ENCODE measurements at places on chromosomes 12 and 14. TPM values are rescaled to one million over a fixed set of nuclear protein-coding genes. Genes with fewer than 3 reads are reported as not detected.
A peak's percentile ranks its signal among the peaks of the same experiment; 100 is the strongest.

GRCh38 chr12:89671469-89671868 is 37.2 kb downstream of the ATP2B1 start:
- no peak overlapping the region for H3K27ac ChIP-seq
- DNase-seq, result no peak
- H3K36me3 ChIP-seq, result no peaks in the 10 kb centered on the region
- H3K27me3 ChIP-seq, result no peaks in the 10 kb centered on the region

GRCh38 chr12:104477510-104478390 is 21.0 kb downstream of the CHST11 start:
- no peaks in the 10 kb centered on the region for H3K27me3 ChIP-seq
- peaks cover 82% of the 10 kb centered on the region for H3K4me1 ChIP-seq
- no peak overlapping the region for H3K4me3 ChIP-seq
- peak overlapping the region; percentile 83 for H3K27ac ChIP-seq
- no peaks in the 10 kb centered on the region for H3K36me3 ChIP-seq

DNA sequence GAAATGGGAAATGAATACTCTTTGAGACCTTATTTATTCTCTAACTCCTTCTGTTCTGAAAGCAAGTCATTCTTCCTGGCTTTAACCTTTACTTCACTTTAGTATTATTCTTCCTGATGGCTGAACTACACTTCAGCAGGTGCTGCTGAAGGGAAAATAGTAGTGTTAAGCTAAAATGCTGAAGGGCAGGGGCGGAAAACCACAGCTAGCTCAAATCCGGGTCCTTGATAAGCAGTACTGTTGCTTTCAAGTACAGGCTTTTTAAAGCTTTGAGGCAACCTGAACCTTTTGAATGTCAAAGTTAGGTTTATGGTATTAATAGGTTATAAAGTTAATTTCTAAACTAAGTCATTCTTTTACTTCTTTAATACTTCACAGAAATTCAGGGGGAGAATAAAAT is 10.7 kb downstream of the CCDC196 start:
- no peak overlapping the region for H3K4me3 ChIP-seq
- no peaks in the 10 kb centered on the region for H3K36me3 ChIP-seq
- no peaks in the 10 kb centered on the region for H3K4me1 ChIP-seq
- no peaks in the 10 kb centered on the region for H3K27me3 ChIP-seq
- no peak for DNase-seq
- H3K27ac ChIP-seq, result no peak overlapping the region

- H3K36me3 ChIP-seq, result no peaks in the 10 kb centered on the region
- no peak overlapping the region for H3K4me3 ChIP-seq
Measured at GRCh38 chr12:58064666-58065065, 123.3 kb downstream of the ATP23 start.

DNA sequence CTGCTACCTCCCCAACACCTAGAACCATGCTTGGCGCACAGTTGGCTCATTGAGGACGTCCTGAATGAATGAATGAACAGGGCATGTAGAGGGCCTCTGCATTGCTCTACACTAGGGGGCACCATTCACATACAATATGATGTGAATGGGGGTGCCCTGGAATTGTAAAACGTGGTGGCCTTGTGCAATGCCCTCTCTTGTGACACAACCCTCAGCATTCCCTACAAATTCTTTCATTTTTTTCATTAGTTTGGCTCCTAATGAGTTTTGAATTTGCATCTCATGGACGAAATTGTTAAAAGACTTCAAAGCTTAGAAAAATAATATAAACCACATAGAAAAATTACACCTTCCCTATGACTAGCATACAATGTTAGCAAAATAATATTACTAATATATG is 2.3 kb upstream of the DIO2 start:
- no peak overlapping the region for H3K4me3 ChIP-seq
- H3K4me1 ChIP-seq, result peaks cover 3% of the 10 kb centered on the region
- DNase-seq, result no peak
- no peak overlapping the region for H3K27ac ChIP-seq

GRCh38 chr14:44297437-44297836 is 209.6 kb downstream of the FSCB start:
- no peaks in the 10 kb centered on the region for H3K27me3 ChIP-seq
- no peak overlapping the region for H3K4me3 ChIP-seq
- no peak overlapping the region for H3K27ac ChIP-seq
- H3K36me3 ChIP-seq, result no peaks in the 10 kb centered on the region
- no peaks in the 10 kb centered on the region for H3K4me1 ChIP-seq

DNA sequence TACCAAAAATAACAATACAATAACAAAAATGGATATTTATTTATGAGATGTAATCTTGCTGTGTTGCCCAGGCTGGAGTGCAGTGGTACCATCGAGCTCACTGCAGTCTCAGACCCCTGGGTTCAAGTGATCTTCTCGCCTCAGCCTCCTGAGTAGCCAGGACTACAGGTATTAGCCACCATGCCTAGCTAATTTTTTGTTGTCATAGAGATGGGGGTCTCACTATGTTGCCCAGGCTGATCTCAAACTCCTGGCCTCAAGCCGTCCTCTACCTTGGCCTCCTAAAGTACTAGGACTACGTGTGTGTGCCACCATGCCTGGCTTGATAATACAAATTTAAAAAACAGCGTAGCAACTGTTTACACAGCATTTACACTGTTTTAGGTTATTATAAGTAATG is 23.1 kb downstream of the ARHGAP5 start:
- no peaks in the 10 kb centered on the region for H3K4me1 ChIP-seq
- DNase-seq, result no peak
- H3K4me3 ChIP-seq, result no peak overlapping the region
- H3K27ac ChIP-seq, result no peak overlapping the region
- H3K27me3 ChIP-seq, result no peaks in the 10 kb centered on the region

The IAPP gene
- total RNA-seq, result not detected

The CMA1 gene
- total RNA-seq, result not detected

The ACACB gene
- total RNA-seq, result 14.8 TPM

The SMIM41 gene
- 4.5 TPM for total RNA-seq

The HOXC9 gene
- 0.32 TPM for total RNA-seq
